ENCODE measurements at places on chromosomes 7 and 10.

DNA sequence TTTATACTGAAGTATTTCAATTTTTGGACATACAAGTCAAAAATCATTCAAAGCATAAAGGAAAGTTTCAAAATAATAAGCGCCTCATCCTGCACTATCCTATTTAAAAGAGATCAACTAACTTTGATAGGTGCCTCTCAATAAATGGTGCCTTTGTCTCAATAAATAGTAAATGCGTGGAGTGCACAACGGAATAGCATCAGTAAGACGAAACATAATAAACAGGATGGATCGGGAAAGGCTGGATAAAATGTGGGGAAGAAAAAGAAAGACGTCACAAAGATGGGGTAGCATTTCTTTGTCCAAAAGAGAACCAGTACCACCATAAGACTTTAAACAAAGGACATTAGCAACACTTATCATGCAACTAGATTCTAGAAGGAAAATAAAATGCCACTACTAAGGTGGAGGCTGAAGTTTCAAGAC lies 571 bp upstream of the PRKAR2B start:
- no peak for DNase-seq

GRCh38 chr10:114908896-114909295 lies 29.1 kb upstream of the TRUB1 start:
- DNase-seq = no peak

GRCh38 chr10:43049081-43049551 lies 27.8 kb upstream of the RET start:
- DNase-seq = no peak

DNA sequence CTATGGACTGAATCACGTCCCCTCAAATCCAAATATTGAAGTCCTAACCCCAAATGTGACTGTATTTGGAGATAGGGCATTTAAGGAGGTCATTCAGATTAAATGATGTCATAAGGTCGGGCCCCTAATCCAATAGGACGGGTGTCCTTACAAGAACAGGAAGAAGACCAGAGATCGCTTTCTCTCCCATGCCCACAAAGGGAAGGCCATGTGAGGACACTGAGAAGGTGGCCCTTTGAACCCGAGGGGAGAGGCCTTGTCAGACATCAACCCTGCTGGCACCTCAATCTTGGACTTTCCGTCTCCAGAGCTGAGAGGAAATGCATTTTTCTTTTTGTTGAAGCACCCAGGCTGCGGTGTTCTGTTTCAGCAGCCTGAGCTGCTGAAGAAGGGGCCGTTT lies 72.3 kb upstream of the KLF6 start:
- DNase-seq = no peak

DNA sequence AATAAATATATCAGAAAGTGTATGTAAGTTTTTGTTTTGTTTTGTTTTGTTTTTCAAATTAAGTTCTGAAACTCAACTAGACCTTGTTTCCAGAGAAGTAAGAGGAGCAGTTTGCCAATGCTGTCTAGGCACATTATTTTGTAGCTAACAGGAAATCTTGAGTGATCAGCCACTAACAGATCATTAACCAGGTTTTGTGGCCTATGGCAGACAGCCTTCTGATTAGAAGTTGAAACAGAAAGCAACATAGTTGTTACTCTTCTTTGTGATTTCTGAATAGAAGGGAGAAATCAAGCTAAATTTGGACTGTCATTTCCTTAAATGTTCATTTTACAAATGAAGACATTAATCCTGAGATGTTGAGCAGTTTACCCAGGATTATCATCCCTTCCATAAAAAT lies 142.6 kb downstream of the PLXDC2 start:
- DNase-seq = no peak

DNA sequence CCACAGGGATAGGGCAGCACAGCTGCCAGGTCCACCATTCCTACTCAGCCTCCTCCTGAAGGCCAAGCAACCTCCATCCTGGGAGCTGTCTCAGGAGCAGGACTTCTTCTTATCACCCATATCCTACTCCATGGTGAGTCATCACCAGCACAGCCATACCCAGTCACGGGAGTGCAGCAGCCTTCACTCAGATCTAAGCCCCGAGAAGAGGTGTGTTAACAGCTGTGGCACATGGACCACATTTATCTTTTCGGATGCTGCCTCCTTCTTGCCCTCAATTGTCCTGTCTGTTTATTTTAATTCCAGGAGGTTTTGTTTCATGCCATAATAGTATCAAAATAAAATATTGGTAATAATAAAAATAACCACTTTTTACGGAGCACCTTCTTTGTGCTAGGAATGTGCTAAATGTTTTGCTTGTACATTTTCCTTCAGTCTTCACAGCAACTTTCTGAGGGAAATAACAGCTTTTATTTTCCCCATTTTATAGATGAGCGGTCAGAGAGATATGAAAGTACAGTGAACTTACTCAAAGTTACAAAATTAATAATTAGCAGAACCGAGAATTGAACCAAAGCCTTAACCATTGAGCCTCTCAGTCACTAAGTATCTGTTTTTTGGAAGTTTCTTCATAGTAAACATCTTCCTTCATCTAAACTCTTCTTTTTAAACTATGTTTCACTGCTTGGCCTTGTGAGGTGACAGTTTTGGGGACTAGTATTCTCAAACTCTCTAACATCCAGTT lies 2.5 kb upstream of the KEL start:
- DNase-seq = no peak

DNA sequence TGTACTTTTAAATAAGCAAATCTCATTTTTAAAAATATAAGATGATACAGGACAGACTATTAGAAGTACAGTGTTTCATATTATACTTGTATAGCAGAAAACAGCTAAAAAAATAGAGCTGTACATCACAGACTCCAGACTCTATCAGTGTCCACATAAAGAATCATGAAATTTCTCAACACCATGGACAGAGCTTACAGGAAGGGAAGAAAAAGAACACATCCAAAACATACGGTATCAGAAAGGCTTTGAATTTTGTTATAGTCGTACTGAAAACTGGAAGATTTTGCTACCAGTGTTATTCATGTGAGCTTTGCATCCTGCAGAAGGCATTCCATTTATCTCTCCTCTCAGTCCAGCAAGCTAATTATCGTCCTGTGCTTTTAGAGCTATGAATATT lies 183.2 kb upstream of the PTPRZ1 start:
- DNase-seq = no peak

GRCh38 chr7:40429826-40430225 lies 295.0 kb downstream of the SUGCT start:
- no peak for DNase-seq

- no peak for DNase-seq
Observed at GRCh38 chr7:101618207-101618839, 10.8 kb downstream of the MYL10 start.

Measured in Karpas-422 (cell line).